Nephron progenitor cell (in vitro differentiated cells): ENCODE measurements at places on chromosomes 3 and 15.

GRCh38 chr3:71450162-71450561, 133.4 kb downstream of the FOXP1 start:
- DNase-seq = no peak
- H3K27ac ChIP-seq = no peak overlapping the region
- H3K4me1 ChIP-seq = peaks cover 23% of the 10 kb centered on the region
- no peaks in the 10 kb centered on the region for H3K36me3 ChIP-seq
- no peaks in the 10 kb centered on the region for H3K27me3 ChIP-seq

DNA sequence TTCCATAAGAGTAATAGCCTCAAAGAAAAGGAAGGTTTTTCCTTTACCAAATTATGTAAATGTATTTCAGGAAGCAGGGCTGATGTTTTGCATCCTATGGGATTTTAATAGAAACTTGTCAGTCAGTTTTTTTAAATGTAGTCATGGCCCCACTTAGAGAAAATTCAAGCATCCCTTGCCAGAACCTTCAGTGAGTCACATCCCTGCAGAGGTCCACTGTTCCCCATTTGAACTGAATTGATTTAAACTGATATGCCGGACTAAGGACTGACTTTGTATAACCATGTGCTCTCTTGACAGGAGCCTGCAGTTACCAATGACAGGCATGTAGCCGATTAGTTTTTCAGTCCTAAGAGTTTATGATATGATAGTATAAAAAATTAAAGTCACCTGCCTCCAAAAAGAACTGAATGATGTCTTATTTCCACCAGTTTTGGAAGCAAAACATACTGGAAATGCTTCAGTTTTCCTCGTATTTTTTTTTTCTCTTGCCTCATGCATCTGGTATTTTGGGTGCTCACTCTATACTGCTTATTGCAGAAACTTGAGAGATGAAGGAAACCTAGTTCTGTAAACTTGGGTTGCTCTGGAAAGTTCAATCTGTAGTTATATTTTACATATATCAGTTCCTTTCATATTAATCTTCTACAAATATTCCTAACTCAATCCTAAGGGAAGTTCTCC, 30.7 kb downstream of the LRTM1 start:
- peaks cover 33% of the 10 kb centered on the region for H3K4me1 ChIP-seq
- DNase-seq = no peak
- no peaks in the 10 kb centered on the region for H3K36me3 ChIP-seq

- H3K27me3 ChIP-seq = peaks cover 7% of the 10 kb centered on the region
- no peak overlapping the region for H3K27ac ChIP-seq
- H3K4me1 ChIP-seq = no peaks in the 10 kb centered on the region
- H3K36me3 ChIP-seq = no peaks in the 10 kb centered on the region
- no peak for DNase-seq
Measured at GRCh38 chr3:42755681-42756578, 17.1 kb downstream of the CCDC13 start.

DNA sequence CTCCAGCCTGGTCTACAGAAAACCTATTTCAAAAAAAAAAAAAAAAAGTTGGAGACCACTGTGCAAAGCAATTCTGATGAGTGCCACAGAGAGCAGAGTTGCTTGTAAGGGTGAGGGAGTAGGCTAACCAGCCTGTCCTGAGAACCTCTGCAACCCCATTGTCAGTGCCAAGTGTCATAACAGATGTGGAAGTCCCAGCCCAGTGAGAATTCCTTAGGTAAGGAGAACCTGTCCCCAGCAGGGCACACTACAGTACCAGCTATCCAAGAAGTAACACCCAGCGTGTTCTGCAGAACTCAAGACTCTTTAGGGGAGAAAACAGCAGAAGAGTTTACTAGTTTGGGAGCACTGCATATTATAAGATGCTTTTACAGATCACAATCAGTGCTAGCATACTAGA, 156.3 kb downstream of the LIPC start:
- peaks cover 8% of the 10 kb centered on the region for H3K4me1 ChIP-seq
- DNase-seq = no peak
- H3K27ac ChIP-seq = no peak overlapping the region
- H3K4me3 ChIP-seq = no peak overlapping the region

GRCh38 chr15:45871121-45871855, 236.5 kb downstream of the SQOR start:
- no peak overlapping the region for H3K27ac ChIP-seq
- no peak overlapping the region for H3K4me3 ChIP-seq
- no peaks in the 10 kb centered on the region for H3K4me1 ChIP-seq
- no peak for DNase-seq
- H3K27me3 ChIP-seq = no peaks in the 10 kb centered on the region

- no peak overlapping the region for H3K27ac ChIP-seq
- no peaks in the 10 kb centered on the region for H3K27me3 ChIP-seq
- peaks cover 9% of the 10 kb centered on the region for H3K4me1 ChIP-seq
- DNase-seq = no peak
- H3K36me3 ChIP-seq = peaks cover 11% of the 10 kb centered on the region
Measured at GRCh38 chr3:108180194-108180593, 42.0 kb downstream of the IFT57 start.

- H3K36me3 ChIP-seq = peaks cover 70% of the 10 kb centered on the region
- peaks cover 4% of the 10 kb centered on the region for H3K4me1 ChIP-seq
- DNase-seq = no peak
Measured at GRCh38 chr3:12613250-12613649, 50.7 kb downstream of the RAF1 start.

GRCh38 chr15:68590721-68591389, 12.1 kb downstream of the CORO2B start:
- H3K4me1 ChIP-seq = peaks cover 46% of the 10 kb centered on the region
- no peak overlapping the region for H3K4me3 ChIP-seq
- no peak overlapping the region for H3K27ac ChIP-seq
- no peaks in the 10 kb centered on the region for H3K36me3 ChIP-seq

GRCh38 chr3:100046986-100047385, 67.3 kb downstream of the FILIP1L start:
- no peak overlapping the region for H3K4me3 ChIP-seq
- no peaks in the 10 kb centered on the region for H3K27me3 ChIP-seq
- no peak overlapping the region for H3K27ac ChIP-seq
- no peak for DNase-seq
- peaks cover 21% of the 10 kb centered on the region for H3K4me1 ChIP-seq

DNA sequence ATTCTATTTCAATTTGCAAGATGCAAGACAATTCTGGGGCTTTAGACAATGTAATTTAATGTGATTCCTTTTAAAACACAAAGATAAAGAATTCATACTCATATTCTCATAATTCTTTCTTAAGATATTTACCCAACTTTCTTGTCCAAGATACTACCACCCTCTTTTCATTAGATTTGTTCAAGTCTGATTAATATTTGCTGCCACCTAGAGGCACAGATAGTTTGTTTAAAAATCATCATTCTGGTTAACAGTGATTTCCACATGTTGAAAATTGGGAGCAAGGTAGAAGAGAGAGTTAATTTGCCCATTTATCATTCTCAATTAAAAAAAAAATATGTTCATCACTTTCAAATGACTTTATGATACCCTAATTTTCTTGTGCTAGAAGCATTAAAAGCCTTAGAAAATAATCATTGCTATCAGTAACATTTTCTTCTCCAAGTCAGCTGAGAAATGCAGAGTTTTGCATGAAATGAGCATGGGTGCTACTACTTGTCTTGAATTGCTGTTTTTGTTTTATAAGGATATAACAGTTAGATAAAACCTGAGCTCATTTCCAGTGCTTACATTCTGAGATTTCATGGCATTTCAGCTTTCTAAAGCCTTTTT, 11.6 kb downstream of the TAMM41 start:
- no peaks in the 10 kb centered on the region for H3K27me3 ChIP-seq
- H3K4me1 ChIP-seq = peaks cover 3% of the 10 kb centered on the region
- H3K27ac ChIP-seq = no peak overlapping the region
- H3K36me3 ChIP-seq = peaks cover 29% of the 10 kb centered on the region
- H3K4me3 ChIP-seq = no peak overlapping the region

GRCh38 chr15:70710714-70711113, 52.6 kb downstream of the UACA start:
- DNase-seq = no peak
- no peak overlapping the region for H3K27ac ChIP-seq
- H3K27me3 ChIP-seq = no peaks in the 10 kb centered on the region

DNA sequence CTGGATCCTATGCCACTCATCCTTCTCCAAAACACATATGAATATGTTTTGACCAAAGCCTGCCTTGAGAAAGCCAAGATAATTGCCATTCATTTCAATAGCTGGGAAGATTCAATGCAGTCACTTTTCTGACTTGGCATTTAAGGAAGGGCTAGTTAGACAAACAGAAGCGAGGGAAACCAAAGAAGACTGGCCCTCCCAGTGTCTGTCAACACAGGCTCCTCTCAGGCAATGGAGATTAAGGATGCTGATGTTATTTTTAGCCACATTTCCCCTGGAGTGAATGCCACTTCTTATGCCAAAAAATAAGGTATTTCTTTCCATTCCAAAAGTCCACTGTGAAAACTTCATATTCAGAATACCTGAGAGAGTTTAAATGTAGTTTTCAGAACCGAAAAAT, 101.7 kb downstream of the P3H2 start:
- DNase-seq = no peak
- H3K36me3 ChIP-seq = no peaks in the 10 kb centered on the region
- H3K27me3 ChIP-seq = no peaks in the 10 kb centered on the region
- H3K4me1 ChIP-seq = peaks cover 40% of the 10 kb centered on the region
- peak overlapping the region; percentile 4 for H3K27ac ChIP-seq
- H3K4me3 ChIP-seq = no peak overlapping the region

GRCh38 chr3:138047596-138048158, 37.7 kb downstream of the CLDN18 start:
- no peak overlapping the region for H3K4me3 ChIP-seq
- no peaks in the 10 kb centered on the region for H3K4me1 ChIP-seq
- H3K36me3 ChIP-seq = peaks cover 9% of the 10 kb centered on the region

GRCh38 chr15:51093839-51094605, 684 bp downstream of the TNFAIP8L3 start:
- no peak overlapping the region for H3K27ac ChIP-seq
- peak; percentile 46 for DNase-seq
- H3K4me1 ChIP-seq = peaks cover 12% of the 10 kb centered on the region
- peaks cover 82% of the 10 kb centered on the region for H3K27me3 ChIP-seq
- H3K4me3 ChIP-seq = peak overlapping the region; percentile 83

GRCh38 chr3:184765047-184765729, 46.8 kb upstream of the VPS8 start:
- no peak overlapping the region for H3K27ac ChIP-seq
- H3K4me1 ChIP-seq = peaks cover 51% of the 10 kb centered on the region
- peaks cover 36% of the 10 kb centered on the region for H3K27me3 ChIP-seq
- no peaks in the 10 kb centered on the region for H3K36me3 ChIP-seq
- DNase-seq = no peak
- no peak overlapping the region for H3K4me3 ChIP-seq

DNA sequence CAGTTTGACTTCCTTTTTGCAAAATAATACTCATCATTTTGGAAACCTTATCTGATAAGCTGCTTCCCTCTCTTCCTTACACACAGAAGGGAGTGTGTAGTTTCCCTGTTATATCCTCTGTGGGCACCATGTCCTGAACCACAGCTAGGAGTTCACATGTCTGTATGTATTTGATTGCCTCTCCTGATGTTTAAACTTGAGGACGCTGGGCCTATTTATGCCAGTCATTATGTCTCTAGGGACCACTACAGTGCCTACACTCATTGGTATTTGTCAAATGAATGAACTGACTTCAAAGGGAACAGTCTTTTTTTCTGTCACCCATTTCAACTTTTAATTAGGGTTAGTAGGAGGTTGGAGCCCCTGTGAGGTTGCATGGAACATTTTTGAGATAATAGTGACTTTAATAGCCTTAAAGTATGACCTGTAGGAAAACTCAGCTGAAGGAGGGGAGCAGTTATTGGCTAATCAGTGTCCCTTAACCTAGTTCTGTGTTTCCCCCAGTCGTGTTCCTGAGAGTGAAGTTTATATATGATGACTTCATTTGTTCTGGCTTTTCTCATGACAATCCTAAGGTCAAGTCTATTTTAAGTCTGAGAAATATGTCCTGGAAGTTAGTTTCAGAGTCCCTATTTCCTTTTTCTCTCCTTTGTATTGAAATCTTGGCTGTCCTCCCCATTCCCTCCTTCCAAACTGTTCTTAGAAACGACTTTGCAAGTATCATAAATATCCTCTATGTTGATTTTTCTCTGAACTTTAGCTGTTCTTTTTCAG, 28.9 kb downstream of the PDE8A start:
- no peaks in the 10 kb centered on the region for H3K36me3 ChIP-seq
- no peak for DNase-seq
- H3K27ac ChIP-seq = no peak overlapping the region
- H3K4me3 ChIP-seq = no peak overlapping the region

GRCh38 chr3:99929745-99930139, 112.1 kb downstream of the CMSS1 start:
- H3K4me1 ChIP-seq = peaks cover 17% of the 10 kb centered on the region
- no peak for DNase-seq
- H3K36me3 ChIP-seq = peaks cover 14% of the 10 kb centered on the region
- no peak overlapping the region for H3K4me3 ChIP-seq
- H3K27me3 ChIP-seq = no peaks in the 10 kb centered on the region
- H3K27ac ChIP-seq = no peak overlapping the region

GRCh38 chr3:52085681-52086282, 29.4 kb upstream of the DUSP7 start:
- no peak overlapping the region for H3K27ac ChIP-seq
- DNase-seq = no peak
- peaks cover 70% of the 10 kb centered on the region for H3K4me1 ChIP-seq

DNA sequence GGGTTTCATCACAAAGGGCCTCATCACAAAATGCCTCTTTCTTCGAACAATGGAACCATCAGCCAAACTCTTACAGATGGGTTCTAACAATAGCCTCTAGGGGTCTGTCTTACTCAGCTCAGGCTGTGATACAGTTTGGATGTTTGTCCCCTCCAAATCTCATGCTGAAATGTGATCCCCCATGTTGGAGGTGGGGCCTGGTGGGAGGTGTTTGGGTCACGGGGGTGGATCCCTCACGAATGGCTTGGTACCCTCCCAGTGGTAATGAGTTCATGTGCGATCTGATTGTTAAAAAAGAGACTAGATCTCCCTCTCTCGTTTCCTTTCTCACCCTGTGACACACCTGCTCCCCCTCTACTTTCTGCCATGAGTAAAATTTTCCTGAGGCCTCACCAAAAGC, 47.9 kb upstream of the LIPC start:
- no peak overlapping the region for H3K27ac ChIP-seq
- no peak overlapping the region for H3K4me3 ChIP-seq
- no peaks in the 10 kb centered on the region for H3K36me3 ChIP-seq
- H3K27me3 ChIP-seq = peaks cover 8% of the 10 kb centered on the region

DNA sequence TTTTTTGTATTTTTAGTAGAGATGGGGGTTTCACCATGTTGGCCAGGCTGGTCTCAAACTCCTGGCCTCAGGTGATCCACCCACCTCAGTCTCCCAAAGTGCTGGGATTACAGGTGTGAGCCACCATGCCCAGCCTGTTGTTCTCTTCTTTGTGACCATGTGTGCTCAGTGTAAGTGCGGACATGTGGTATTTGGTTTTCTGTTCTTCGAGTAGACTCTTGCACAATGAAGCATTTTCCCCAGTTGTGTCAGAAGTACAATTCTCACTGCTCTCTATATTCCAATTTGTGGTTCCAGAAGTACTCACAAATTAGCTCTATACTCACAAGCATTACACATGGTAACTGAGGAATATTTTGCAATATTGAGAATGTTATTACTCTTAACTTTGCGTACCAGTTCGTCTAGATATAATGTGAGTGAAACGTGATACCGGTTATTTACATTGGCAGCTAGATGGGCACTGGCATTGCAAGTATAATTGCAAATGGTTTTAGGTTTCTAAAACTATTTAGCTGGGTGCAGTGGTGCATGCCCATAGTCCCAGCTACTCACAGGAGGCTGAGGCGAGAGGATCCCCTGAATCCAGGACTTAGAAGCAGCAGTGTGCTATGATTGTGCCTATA, 34.2 kb upstream of the MTMR14 start:
- H3K27me3 ChIP-seq = peaks cover 31% of the 10 kb centered on the region
- DNase-seq = no peak
- H3K4me3 ChIP-seq = no peak overlapping the region
- H3K4me1 ChIP-seq = no peaks in the 10 kb centered on the region
